Inflammatory macrophage (primary cell): ENCODE measurements at places on chromosomes 12 and 14.

- peak; percentile 41 for DNase-seq
These were observed 880 bp upstream of the FLRT2 start for GRCh38 chr14:85528897-85529631.

DNA sequence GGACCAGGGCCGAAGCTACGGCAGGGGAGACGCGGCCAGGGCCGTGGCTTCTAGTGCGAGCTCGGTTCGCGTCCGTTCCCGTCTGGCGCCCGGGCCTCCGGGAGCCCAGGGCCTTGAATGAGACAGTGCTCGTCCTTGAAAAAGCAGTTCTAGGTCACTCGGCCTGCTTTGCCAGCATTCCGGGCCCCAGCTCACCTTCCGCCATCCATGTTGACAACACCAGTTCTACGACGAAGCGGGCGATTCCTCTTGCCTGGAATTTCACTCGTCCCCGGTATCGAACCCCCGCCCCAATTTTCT is 4.5 kb downstream of the OR10AD1 start:
- DNase-seq: peak; percentile 19

- DNase-seq: no peak
These were observed 11.2 kb downstream of the POLE start for GRCh38 chr12:132675757-132676432.

- DNase-seq: no peak
These were observed 3.5 kb downstream of the RSRC2 start for GRCh38 chr12:122523280-122523679.

DNA sequence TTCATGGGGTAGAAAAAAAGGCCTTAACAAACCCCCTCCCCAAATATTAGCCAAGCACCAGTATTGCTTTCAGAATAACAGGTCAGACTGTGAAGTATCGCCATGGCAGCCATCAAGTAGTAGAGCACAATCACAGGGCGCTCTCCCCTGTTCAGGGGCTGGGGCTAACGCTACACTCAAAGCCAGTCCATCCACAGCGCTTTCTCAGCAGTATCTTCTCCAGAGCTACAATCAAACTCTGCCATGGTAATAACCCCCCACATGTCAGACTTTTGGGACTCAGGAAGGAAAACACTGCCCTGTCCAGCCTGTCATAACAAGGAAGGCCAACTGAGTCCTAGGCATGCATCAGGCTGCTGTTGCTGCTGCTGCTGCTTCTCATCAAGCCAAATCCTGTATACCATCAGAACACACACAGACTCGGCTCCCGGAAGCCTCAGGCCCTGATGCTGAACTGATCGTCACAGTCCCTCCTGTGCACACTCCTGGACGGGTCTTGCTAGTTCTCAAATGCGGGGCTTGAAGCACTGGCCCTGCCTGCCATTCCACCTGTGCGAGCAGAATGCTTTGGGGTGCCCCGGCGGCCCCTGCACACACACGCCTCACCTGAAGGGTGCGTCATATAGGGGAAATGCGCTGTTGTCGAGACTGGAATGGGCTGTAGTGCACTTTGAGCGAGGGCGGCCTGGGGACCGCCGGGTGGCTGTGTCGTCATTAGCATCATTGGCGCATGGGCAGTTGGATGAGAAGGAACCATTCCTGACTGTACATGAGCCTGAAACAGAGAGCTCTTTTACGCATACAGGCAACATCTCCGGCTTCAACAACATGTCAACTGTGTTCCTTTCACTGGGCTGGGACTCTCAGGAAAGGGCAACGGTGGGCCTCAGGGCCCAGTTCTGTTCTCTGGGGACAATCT is 47.6 kb downstream of the SH2B3 start:
- DNase-seq: no peak

DNA sequence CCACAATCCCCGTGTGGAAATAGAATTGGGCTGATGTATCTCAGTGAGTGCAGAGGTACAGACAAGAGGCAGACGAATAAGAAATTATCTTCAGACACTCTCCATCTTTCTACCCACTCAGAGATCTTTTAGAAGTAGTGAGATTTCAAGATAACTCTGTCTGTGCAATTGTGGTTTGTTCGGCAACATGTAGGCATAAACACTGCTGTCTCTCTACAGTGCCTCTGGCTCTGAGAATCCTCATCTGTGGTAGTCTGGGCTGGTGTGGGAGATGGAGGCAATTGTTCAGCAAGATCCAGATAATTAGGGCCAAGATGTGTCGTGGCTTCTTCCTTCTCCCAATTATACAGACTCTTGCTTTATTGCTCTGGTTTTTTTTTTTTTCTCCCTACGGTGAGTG is 3.1 kb downstream of the HOXC13 start:
- no peak for DNase-seq

DNA sequence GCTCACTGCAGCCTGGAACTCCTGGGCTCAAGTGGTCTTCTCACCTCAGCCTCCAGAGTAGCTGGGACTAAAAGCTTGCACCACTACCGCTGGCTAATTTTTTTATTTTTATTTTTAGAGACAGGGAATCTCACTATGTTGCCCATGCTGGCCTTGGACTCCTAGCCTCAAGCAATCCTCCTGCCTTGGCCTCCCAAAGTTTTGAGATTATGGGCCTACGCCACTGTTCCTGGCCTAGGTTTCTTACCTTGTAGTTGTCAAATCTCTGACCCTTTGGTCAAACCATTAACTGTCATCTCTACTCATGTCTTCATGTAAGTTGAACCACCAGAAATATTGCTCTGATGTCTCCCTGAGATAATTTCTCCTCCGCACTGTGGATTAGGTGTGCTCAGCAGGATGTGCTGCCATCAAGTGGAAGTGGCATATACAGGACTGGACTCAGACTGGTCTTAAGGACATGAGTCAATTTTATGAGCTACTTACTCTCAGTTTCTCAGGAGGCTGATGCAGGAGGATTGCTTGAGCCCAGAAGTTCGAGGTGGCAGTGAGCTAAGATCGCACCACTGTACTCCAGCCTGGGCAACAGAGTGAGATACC is 28.5 kb downstream of the ACTR6 start:
- DNase-seq: peak; percentile 11

DNA sequence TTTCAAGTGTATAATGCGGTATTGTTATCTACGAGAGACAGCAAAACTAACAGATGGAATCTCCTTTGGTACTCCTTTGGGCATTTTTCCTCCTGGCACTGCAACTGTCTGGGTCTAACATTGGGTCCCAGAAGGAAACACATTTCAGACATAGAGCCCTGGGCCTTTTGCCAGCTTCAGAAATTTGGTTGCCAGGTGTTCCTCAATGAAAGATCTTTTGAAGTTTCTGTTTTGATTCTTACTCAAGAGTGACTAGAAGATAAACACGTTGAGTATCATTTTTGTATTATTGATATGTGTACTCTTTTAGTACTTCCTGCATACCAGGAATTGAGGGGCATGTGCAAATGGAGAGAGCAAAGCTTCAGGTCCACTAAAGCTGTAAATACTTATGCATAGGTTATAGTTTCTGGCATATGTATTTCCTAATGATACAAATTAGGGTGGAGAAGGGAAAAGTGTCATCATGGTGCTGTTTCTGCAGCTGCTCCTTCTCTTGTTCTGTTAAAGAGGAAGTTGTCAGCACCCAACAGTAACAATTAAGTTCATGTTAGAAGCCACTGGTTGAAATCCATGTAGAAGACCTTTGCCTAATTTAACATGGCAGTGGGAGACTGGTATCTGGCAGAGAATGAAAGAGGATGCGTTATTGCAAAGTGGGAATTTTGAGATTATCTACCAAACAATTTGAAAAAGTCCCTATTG is 53.5 kb downstream of the SLC38A6 start:
- DNase-seq: peak; percentile 66

DNA sequence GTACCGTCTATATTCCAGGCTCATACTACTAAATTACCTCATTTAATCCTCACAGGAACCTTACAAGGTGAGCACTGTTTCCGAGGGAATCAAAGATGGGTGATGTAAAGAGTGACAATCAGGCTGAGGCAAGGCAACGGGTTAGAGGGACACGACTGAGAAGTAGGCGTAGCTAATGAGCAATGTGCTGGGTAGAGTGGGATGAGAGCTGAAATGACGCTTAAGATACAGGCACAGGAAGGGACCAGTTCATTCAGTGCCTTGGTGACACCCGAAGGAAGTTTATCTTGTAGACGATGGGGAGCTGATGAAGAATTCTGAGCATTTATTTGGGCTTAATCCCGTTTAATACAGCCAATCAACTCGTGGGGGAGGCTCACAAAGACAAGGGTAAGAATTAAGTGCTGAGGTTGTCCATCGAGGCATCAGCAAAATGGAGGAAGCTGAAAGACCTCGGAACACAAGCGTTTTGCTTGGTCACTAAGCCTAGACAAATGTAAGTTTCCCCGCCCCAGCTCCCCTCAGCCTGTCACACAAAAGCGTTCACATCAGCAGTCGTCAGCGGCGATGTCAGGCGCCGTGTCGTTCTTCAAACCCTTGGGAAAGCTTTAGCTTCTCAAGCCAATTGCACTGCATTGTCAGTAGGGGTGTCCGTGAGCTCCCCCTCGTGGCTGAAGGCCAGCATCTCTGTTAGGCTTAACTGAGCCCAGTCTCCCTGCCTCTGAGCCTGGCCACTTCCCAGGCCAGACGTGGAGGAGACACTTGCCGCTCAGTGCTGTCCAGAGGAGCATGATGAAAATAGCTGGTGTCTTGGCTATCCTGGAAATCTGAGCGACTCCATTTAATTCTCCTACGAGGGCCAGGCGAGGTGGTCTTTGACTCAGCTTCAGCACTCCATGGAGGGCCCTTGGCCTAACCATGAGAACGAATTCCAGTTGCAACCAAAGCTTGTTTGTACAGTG is 288.5 kb upstream of the G2E3 start:
- peak; percentile 67 for DNase-seq

DNA sequence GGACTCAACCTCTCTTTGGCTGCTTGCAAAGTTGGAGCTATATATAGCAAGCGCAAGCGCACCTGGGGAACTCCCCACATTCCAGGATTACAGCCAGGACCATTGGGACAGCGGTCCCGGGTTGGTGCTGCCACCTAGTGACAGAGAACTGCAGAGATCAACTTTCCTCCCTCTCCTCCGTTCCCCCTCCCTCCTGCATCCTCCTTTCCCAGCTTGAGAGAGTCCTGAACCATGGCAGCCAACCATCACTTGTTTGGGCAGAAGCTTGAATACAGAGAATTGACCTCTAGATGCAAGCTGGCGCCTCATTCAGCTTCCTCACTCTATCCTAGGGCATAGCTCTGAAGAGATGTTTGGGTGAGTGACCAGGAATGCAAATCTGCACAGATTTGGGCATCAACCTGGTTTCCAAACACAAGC is 17.4 kb upstream of the FLVCR2 start:
- peak; percentile 48 for DNase-seq

- DNase-seq: no peak
These were observed 403.8 kb downstream of the DAD1 start for GRCh38 chr14:22185191-22185590.

- no peak for DNase-seq
These were observed 64.2 kb upstream of the IFNG-AS1 start for GRCh38 chr12:67925077-67925476.

- no peak for DNase-seq
These were observed 2.6 kb upstream of the LGMN start for GRCh38 chr14:92750994-92751400.

- no peak for DNase-seq
These were observed 93.3 kb downstream of the TMX1 start for GRCh38 chr14:51333299-51333698.

DNA sequence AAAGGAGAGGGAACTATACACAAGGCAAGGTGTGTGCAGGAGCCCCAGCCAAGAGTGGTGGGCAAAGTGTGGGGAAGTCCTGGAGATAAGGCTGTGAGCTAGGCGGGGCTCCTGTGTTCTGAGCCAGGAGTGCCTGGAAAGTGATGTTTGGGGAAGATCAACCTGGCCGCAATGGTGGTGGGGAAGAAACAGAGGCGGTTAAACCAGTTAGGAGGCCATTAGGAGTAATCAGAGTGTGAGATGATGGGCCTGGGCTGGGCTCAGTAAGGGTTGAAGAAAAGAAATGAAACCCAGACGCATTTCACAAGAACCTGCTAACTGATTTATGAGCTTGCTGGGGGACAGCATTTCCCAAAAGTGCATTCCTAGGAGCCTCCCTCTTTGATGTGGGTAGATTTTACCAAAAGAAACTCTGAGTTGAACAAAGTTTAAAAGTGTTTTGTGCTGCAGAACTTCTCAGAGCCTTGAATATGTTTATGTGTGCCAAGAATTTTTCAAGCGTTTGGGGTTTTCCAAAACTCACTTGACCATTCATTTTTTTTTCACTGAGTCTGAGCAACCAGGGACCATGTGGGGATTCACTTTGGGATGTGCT is 34.2 kb upstream of the LRP1-AS start:
- no peak for DNase-seq

- peak; percentile 7 for DNase-seq
These were observed 1.0 kb upstream of the GLRX5 start for GRCh38 chr14:95533822-95534221.

GRCh38 chr12:68538726-68539614 is 71.7 kb upstream of the RAP1B start:
- DNase-seq: peak; percentile 62

GRCh38 chr14:81416981-81417380 is 16.9 kb upstream of the STON2 start:
- DNase-seq: peak; percentile 57

GRCh38 chr12:121391619-121392324 is 8.1 kb upstream of the RNF34 start:
- peak; percentile 88 for DNase-seq

DNA sequence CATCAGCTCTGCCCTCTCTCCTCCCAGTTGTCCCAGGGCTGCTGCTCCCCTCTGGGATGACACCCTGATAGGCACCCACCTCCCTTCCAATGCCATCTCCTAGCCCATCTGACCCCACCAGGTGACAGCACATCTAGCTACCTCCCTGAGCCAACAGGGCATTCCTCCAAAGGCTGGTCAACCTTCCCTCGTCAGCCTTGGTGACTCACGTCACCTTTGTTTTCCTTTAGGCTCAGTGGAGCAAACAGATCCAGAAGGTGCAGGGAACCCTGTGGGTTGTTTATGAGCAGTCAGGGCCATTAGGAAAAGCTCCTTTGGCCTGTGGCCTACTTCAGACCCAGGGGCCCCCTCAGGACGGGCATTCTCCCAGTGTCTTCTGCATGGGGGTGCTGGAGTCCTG is 32.4 kb downstream of the PIGH start:
- DNase-seq: no peak

GRCh38 chr12:2264651-2265232 is 212.0 kb downstream of the CACNA1C start:
- DNase-seq: peak; percentile 15

- DNase-seq: no peak
These were observed 568.7 kb downstream of the RPS29 start for GRCh38 chr14:49017447-49017846.
